ENCODE measurements at places on chromosomes 5 and 9. TPM values are rescaled to one million over a fixed set of nuclear protein-coding genes. Genes with fewer than 3 reads are reported as not detected.

- DNase-seq, result no peak
These were observed 7.0 kb downstream of the IGFBPL1 start for GRCh38 chr9:38417003-38417945.

GRCh38 chr9:75185585-75186170 is 97.4 kb downstream of the OSTF1 start:
- peak; percentile 53 for DNase-seq

DNA sequence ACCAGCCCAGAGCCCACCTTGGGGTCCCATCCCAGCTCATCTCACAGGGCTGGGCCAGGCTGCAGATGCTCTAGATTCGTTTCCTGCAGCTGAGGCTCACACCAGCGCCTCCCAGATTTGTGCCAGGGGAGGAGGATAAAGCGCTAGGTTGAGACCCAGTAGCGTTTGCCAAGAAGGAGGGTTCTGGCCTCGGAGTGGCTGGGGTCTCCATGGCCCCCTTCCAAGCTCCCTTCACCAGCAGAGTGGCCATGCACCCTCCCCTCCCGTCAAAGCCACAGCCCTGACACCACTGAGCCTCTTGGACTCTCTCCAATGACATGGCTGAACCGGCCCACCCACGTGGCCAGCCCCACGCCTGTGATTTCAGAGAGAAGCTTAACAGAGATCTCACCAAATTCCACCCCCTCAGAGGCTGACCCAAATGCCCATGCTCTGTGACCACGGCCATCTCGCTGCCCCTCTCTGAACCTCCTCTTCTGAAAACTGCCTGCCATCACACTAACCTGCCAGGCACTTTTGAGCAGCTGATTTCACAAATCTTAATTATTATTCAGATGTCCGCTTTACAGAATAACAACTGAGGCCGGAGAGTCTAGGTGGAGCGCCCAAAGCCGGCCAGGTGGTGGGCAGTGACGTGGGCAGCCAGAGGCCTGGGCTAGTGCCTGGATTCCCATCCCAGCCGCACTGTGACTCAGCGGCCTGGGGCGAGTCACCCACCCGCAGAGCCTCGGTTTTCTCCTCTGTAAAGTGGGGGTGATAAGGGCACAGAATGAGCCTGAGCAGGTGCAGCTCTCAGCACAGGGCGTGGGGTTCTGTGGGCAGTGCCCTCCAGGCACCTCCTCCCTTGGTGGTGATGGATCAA is 155.7 kb downstream of the C9orf50 start:
- no peak for DNase-seq

- DNase-seq, result no peak
These were observed 18.4 kb downstream of the RNF130 start for GRCh38 chr5:180053061-180053602.

DNA sequence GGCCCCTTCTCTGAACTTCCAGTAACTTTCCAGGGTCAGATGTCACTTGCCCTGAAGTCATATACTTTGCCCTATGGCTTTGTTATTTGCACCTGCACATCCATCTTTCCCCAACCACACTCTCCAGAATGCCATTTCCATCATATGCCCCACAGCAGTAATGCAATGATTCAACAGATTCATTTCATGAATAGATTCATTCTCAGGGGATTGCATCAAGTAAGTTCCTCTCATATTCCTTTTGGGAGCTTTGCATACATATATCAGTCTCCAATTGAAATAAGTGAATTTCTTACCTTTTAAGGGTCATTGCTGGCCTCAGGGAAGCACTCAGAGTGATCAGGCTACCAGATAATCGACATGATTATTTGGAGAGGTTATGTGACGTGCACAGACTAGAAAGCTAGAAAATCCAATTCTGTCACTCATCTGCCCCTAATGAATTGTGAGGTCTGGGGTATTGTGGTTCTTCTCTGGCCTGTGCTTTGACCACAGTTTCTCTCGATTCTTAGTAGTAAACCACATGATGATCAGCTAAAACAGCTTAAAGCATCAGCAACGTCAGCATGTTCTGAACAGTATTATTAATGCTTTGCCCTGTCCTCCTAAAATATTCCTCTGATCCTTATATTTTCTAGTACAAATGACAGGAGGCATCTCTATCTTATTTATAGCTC is 179.9 kb downstream of the ATPSCKMT start:
- DNase-seq, result no peak

DNA sequence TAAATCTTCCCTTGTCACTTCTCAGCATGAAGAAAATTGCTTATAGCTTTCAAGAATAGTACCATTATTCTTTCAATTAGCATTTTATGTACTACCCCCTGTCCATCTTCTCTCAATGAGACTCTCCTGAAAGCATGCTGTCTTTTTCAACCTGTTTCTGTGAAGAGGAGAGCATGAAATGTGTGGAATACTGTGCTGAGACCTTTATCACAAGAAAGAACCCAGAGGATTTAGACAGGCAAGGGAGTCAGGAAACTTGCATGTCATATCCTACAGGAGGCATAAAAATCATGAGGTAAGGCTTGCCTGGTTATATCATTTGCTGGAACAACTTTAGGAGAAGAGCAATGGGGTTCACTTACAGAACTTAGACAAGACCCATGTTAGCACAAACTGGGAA is 56.7 kb upstream of the LPAR1 start:
- no peak for DNase-seq

GRCh38 chr5:41858890-41859289 is 11.3 kb downstream of the OXCT1 start:
- no peak for DNase-seq

DNA sequence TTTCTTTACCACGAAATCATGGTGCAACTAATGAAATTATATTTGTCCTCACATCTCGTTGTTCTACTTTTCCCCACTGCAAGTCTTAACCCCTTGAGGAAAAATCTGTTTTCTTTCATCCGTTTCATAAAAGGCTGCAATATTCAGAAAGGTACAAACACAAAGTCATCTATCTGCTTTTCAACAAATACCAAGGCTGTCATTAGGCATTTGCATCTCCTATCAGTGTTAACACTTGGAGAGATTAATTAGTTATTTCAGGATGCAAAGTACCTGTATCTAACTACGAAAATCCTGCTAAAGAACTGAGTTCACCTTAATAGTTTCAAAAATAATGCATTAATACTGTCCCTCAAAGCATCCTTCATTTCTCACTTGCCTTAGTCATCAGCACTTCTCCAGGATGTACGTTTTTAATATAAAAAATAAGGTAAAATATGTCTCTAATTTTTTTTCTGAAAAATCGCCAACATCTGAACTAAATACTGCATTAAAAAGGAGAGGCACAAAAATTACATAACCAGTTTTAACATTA is 1.8 kb downstream of the ARRDC3 start:
- DNase-seq, result no peak

DNA sequence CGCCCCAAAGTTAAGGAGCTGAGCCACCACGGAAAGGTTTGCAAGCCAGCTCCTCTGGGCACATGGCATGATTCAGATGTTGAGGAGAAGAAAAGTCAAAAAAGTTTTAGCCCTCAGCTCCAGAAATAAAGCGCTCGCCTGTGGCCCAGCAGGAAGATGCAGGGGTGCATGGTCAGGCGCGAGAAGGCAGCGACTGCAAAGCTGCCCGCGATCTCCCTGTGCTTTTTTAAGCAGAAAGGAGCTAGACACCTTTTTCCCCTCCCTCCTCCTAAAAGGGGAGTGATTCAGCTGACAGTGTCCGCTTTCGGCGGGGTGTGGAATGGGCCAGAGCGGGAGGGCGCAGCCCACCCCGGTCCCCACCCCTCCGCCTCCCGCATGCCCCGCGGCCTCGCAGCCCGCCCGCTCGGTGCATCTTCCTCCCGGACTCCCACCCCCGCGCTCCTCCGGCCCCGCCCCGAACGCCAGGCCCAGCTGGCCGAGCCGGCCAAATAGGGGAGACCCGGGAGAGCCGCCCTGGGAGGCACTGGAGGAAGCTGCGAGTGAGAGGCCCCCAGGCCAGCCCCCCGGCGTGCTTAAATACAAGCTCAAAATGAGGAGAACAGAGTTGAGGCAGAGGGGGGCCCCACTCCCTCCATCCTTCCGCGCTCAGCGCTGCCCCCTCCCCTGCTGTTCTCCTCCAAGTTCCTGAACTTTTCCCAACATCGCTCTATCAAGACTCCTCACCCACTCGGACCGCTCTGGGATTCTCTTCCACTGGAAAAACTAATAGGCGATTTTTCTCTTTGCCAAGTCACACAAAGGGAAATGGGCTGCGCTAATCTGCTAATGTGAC is at the start of gene ADAMTS12:
Gene ADAMTS12 (minus strand): TSS at position 203 of the 832 bp plus-strand sequence. CDS start 134 bp downstream, at position 69.
- DNase-seq, result no peak

DNA sequence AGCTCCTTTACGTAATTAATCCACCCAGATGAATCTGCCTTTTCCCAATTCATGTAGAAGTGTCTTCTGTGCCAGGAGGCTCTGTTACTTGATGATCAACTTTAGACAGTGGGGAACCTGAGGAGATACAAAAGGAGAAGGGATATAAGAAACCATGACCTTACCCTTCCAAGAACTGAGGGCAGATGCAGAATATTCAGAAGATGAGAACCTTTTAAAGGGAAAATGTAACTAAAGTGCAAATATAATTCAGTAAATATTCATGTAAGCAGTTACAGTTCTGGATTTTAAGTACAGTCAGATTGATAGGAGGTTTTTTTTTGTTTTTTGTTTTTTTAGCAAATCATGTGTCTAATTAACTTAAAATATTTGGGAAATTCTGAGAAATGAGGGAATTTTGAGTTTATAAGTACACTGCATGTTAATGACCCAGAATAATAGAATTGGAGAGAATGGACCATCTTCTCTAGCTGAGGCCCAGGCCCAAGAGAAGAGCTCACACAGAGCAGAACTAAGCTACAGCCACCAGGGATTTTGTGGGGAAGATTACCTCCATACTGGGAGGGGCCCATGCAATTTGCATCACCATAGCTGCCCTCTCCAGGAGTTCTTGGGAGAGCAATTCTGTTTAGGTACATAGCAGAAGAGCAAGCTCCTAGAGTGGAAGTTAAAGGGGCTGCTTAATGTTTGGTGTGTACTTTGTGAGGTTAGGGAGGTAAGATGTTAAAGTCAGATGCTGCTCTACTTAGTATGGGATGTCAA is 61.5 kb downstream of the SV2C start:
- no peak for DNase-seq

TLX3 gene
- not detected for total RNA-seq

LCN12 gene
- total RNA-seq, result 30.3 TPM

ZNF618 gene
- total RNA-seq, result 5.7 TPM

HCN1 gene
- not detected for total RNA-seq
